Hippocampal formation (tissue), 2 donors: ENCODE measurements at places on chromosomes 6 and 20.
A peak's percentile ranks its signal among the peaks of the same experiment; 100 is the strongest.

DNA sequence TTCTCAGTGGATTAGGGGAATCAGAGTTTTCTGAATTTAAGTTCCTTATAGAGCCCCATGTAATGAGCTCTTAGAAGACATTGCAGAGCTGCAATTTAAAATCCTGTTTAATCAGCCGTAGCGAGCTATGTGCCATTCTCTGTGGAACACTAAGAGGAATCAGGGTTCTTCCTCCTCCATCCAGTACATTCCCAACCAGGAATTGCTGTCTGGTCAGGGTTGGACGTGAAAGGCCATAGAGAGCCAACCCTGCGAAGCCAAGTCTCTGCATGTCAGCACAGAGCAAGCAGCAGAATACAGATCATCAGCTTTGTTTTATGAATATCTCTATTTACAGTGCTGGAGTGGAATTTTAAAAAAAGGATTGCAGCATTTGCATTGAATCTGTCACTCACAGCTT lies 366.0 kb downstream of the LAMA2 start:
- DNase-seq = no peak

GRCh38 chr6:46378882-46379416 lies 112.3 kb downstream of the RCAN2 start:
- DNase-seq = peak; percentile 10

DNA sequence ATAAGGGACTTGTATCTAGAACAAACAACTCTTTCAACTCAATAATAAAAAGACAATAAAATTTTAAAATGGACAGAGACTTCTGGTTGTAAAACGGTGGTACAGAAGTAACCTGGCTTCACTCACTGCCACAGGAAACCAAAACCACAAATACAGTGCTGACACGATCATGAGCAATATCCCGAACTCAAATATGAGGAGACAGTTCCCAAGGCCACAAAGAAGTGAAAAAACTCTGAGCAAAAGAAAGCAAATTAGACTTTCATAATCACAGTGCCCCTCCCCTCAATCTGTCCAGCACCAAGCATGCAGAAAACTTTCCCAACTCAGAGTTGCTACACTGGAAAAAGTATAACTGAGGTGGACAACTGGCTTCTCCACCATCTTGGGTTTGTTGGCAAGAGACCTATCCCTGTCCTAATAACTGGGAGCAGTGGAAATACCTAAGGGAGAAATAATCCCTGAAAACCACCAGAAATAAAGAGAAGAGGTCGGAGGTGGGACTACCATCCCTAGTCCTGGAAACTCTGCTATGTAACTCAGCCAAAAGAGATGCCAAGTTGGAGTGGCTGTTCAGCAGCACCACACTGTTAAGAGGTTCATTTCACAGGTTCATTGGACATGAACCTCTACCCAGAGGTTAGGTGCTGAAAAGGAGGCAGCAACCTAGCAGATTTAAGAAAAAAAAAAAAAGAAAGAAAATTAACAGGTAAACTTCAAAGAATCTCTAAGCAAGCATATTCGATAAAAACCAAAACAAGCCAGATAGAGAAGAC lies 55.5 kb downstream of the REV3L start:
- no peak for DNase-seq

GRCh38 chr6:80541886-80542285 lies 435.4 kb downstream of the BCKDHB start:
- no peak for DNase-seq

DNA sequence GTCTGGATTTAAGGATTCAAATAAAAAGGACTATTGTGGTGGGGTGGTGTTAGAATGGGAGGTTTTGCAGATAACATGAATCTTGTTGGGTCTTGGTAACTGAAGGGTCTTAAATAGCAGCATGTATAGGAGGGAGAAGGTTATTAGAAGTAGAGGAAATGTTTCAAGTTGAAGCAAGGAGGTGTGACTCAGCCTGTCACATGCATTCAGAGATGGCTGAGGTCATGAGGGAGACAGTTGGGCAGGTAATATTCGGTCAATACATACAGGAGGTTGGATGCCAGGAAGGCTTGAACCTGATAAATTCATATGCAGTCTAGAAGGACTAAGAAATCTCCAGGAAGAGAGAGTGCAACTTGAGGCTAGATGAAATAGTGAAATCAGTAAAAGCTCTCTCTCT lies 6.1 kb downstream of the KLHL31 start:
- DNase-seq = no peak

DNA sequence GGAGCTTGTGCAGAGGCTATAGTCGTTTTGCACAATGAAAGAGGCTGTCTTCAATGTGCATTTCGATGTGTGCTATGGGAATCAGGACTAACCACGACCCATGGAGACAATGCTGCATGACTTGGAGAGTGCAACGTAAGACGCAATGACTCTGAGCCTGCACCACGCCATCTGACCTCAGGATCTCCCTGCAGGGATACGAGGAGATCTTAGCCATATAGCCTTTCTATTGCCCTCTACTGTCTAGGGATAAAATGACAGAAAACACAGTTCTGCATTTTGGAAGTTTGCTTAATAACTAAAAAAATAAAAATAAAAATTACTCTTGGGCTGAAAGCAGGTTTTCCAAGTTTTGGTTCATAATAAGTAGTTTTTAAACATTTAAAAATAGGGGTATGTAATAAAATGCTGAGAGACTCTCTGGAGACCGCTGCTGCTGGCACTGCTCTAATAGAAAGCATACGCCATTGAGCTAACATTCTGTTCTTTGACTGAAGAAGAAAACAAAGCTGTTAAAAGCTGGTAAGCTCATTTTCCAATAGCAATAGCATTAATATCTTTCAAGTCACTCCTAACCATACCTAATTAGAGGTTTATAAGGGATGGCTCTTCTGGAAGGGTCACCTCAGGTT lies 87.2 kb downstream of the PDE7B start:
- DNase-seq = no peak

- no peak for DNase-seq
These were observed 249.5 kb downstream of the ADGRG6 start for GRCh38 chr6:142551274-142551811.

- DNase-seq = peak; percentile 80
These were observed 968 bp upstream of the ZMYND8 start for GRCh38 chr20:47357296-47358038.
